Panc1 (cell line): ENCODE measurements at places on chromosomes 16 and 17.

DNA sequence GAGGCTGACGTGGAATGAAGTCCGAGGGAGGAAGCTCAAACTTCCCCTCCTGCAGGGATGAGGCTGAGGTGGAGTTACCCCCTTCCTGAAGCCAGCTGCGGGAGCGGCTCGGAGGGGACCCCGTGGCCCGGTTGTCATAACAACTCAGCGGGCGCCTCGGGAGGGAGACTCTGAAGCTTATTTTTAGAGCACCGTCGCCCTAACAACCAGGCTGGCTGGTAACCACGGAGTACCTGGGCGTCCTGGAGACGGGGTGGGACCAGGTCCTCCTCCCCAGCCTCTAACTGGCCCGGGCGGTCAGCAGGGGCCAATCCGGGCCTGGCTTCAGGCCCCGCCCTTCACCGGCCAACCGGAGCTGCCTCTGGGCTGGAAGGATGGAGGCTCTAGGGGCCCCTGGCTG, 27.7 kb downstream of the NECAB2 start:
- no peak for DNase-seq

DNA sequence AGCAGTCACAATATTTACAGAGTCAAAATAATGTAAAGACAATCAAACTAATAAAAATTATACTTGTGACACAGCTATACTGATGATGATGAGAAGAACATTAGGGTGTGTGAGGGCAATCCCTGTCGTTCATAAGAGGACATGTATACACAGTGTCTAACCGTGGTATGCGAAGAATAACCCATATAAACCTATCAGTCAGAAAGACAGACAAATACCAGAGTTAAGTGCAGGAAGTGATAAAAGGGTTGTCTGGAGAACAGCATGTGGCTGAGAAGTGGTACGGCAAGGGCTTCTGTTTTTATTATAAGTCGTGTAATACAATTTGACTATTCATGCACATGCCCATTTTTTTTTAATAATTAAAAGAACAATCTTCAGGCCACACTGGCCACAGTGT, 46.7 kb downstream of the LMF1 start:
- no peak for DNase-seq

DNA sequence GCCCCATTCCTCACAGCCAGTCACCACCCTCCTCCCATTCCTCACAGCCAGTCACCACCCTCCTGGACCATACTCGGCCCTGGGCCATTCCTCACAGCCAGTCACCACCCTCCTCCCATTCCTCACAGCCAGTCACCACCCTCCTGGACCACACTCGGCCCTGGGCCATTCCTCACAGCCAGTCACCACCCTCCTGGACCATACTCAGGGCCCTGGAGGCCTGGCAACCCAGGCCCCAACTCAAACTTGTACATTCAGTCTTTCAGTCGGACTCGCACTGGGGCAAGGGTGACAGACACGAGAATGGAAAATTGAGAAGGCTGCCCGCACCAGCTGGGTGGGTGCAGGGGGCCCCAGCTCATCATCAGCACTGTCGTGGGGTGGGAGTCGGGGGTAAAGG, 30.4 kb upstream of the FOXK2 start:
- DNase-seq: no peak

DNA sequence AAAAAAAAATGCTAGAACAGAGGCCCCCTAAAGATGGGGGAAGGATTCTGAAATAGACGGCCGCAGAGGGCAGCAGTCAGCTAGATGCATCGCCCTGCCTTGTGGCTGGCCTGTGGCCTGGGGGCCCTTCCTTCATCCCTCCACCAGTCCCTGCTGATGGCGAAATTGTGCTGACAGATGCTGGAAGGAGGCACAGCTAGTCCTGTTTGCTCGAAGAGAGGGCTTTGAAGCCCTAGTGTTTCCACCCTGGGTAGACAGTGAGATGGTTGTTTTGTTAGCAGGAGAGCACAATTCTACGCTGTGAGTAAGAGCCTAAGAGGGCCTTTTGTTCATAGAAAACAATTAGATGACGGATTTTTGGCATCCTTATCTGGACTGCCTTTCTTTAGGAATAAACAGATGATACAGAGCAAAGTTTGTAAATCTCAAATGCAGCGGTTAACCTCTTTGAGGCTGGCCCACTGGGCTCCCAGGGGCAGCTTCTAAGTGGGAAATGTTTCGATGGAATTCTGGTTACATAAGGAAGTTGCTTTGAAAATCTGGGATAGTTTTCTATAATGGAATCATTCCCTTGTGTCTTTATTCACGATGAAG, 23.0 kb downstream of the VPS35L start:
- DNase-seq: no peak

DNA sequence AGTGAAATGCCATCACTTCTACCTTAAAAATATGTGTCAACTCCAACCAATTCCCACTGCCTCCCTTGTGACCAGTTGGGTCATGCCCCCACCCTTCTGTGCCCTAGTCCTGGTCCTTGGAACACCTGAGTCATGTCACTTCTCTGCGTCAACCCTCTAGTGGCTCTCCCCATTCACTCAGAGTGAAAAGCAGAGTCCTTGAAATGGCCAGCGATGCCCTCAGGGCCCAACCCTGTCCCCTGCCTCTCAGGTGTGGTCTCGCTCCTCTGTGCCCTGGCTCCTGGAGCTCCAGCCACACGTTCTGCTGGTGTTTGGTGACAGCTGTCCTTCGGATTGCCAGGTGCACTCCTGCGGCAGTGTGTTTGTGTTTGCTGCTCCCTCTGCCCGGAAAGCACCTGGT, 89.2 kb downstream of the SPECC1 start:
- DNase-seq: no peak

GRCh38 chr17:45747911-45748310, 36.2 kb upstream of the CRHR1 start:
- no peak for DNase-seq

DNA sequence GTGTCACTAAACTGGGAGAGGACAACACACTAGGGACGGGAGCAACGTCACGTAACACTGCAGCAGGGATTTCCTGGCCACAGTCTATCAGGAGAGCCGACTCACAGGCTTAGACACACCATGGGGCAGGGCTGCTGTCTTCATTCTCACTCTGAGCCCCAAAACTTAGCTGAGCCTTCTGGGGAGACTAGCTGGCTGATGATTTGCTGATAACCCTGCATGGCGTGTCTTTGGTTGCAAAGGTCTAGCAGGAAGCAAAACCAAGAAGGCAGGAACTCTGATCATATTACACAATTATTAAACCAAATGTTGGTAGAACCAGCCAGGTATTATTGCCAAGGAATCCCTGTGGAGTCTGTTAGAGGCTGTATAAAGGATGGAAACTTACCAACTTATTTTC, 345.0 kb downstream of the SLC39A11 start:
- DNase-seq: no peak

DNA sequence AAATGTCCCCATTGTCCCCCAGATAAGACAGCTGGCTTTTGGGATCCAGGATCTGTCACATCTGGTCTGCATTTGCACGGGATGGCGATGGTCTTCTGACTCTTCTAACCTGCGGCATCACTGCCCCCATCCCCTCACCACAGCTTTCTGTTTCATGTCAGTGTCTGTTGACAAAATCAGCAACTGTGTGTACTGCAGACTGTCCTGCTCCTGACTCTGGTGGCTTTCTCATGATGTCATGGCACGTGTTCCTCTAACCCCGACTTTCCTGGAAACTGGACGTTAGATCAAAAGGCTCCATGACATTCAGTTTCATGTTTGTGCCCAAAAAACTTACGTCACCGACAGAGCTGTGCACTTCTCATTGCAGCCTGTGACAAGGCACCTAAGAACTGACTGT, 30.1 kb upstream of the CPNE2 start:
- no peak for DNase-seq

DNA sequence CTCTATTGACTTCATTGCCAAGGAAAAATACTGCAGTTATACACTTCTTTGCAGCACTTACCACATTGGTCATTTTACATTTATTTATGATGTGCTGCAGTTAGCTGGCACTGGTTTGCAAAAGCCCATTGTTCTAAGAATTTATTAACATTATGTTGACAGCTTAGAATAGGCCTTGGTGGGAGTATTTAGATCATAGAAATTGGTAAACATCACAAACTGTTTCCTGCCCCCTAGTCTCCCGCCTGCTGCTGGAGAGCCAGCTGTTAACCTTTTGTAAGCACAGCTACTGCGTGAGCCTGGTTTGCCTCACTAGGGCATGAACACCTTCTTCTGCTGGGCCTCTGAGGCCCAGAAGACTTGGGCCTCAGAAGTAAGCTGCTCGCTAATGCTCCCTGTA, 651.4 kb upstream of the GOT2 start:
- DNase-seq: no peak

DNA sequence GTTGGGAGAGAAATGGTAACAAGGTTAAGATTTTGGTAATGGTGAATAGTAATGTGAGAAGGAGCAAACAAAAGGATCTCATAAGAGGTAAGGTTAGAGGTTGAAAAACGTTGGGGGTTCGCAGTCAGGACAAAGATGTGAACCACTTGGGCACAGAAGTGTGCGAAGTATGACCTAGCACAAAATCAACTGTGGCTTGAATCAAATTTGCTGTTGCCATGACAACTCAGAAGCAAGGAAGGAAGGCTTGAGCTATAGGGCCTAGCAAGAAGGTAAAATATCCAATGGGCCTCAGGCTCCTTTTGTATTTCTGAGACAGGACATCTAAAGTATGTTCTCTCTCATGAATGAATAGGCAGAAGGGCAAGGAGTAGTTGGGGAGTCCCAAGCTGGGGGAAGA, 24.5 kb upstream of the TEKT1 start:
- DNase-seq: no peak

GRCh38 chr16:90078579-90078895, 1.4 kb upstream of the PRDM7 start:
- no peak for DNase-seq

DNA sequence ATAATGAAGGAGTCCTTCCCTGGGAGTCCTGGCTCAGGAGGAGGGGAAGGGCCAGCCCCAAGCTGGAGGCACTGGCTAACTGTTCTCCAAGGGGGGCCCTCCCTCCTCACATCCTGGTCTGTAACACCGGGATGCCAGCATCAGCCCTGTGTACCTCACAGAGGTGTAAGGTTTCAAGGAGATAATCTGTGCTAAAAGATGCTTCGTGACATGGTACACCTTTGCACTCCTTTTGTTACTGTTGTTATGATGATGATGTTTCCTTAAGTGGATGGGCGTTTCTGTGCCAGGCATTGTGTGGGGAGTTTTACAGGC, 236.7 kb upstream of the TNRC6C start:
- no peak for DNase-seq

- DNase-seq: peak; percentile 13
Measured at GRCh38 chr16:81261049-81261648, 22.7 kb downstream of the BCO1 start.

GRCh38 chr16:9843424-9844018, 338.7 kb downstream of the GRIN2A start:
- no peak for DNase-seq

DNA sequence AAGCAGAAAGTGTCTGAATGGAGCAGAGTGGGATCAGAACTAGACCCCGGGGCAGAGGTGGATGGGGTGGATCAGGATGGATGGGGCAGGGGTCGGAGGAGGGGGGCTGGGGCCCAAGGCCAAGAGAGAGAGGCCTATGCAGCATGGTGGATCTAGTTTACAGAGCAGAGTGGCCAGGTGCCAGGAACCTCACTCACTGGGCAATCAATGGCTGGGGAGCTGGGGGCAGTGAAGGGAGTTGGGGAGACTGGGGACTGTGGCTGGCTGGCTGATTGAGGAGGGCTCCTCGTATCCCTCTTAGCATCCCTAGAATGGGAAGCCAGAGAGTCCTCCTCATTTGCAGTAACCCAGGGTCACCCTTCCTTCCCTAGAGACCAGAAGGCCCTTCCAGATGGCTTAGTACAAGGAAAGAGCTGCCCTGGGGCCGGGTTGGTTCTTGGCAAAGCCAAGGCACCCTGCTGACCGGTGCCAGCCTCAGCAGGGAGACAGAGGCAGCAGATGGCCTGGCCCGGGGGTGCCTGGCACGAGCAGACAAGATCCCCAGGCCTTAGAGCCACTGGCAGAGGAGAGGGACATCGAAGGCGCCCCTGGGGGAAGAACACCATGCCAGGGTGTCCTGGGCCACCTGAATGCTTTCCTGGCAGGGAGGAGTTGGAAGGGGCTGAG, 36.8 kb downstream of the SRCIN1 start:
- no peak for DNase-seq

DNA sequence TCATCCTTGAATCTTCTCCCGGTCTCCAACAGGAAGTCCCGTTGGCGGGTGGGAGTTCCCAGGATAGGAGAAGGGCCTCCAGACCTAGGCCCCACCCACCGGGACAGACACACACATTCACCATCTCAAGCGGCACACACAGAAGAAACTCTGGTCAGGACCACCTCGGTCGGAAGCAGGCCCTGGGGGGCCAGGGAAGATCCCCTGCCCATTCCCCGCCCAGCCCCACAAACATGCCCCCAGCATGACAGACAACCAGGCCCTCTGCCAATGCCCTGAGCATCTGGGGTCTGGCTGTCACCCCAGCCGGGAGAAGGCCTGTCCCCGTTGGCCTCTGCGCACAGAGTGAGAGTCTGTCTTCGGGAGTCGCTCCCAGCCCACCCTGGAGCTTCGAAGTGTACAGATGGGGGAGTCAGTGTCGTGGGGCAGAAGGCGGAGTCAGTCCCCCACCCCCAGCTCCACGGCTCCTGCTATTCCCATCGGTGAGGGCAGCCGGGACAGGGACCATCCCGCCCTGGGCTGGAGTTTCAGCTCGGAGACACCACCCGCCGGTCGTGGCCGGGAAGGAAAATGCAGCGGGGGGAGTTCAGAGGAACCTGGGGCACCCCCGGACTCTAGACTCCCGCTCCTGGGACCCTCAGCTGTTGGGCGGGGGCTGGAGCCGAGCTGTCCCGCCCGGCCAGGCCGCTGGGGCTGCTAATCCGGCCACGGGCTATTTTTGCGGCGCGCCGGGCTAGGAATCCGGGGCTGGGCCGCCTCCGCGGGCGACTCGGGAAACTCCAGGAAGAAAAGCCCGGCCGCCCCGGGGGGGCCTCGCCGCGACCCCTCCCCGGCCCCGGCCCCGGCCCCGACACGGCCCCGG, 660 bp downstream of the RHBDF1 start:
- DNase-seq: no peak

GRCh38 chr17:31510308-31511194, 119.1 kb downstream of the RAB11FIP4 start:
- DNase-seq: no peak

- DNase-seq: no peak
Measured at GRCh38 chr16:53913099-53913870, 209.3 kb downstream of the FTO start.
